ENCODE measurements at places on chromosomes 5 and 9.

DNA sequence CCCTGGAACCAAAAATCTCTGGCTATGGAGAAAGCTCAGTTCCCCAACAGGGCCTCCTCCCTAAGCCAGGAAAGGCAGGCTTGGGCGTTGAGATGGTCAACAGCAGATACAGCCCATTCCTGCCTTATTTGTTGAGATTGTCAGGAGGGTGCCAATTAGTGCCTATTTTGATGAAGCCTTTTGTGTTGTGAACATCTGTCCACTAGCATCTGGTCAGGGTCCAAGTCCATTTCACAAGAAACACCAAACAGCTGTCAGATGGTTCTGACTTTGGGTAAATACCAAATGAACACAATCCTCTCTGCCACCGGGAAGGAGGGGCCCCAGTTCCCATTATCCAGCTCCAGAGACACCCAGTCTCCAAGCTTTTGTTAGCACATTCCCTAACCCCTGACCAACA lies 19.9 kb downstream of the SEMA6A start:
- DNase-seq: no peak

DNA sequence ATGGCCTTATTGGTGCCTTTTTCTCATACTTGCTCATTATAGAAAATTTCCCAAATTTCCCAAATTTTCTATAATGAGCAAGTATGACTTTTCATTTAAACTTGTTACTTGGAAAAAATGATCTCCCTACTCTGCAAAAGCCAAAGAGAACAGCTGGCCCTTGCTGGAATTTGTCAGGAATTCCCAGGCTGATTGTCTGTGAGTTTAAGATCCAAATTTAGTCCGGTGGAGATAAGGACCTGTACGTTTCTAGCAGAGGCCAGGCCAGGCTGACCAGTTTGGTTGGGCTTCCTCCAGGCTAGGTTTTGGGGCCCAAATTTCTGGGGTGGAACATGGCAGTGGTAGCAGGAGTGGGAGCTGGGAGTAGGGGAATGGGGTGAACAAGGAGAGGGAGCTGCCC lies 51.9 kb downstream of the NEURL1B start:
- DNase-seq: no peak

GRCh38 chr5:82894716-82895115 lies 182.5 kb downstream of the TMEM167A start:
- DNase-seq: no peak

- no peak for DNase-seq
Measured at GRCh38 chr9:86764671-86765343, 182.5 kb downstream of the GAS1 start.

- DNase-seq: no peak
Measured at GRCh38 chr5:115661101-115661500, 35.3 kb upstream of the TMED7 start.

DNA sequence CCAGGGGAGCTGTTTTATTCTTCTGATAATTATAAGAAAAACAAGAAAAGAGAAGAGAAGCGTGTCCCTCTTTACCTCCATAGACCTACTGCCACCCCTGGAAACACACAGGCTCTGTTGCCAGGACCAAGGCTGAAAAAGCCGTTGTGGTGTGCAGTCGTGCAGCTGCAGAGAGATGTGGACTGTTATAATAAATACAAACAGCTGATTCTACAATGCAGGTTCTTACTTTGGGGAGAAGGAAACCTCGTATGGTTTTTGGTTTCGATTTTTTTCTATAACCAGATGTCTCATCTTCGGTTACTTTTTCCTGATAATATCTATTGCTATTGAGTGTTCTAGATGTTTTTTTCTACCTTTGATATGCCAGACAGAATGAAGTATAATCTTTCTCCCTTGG lies 28.1 kb downstream of the FYB1 start:
- DNase-seq: peak; percentile 71

DNA sequence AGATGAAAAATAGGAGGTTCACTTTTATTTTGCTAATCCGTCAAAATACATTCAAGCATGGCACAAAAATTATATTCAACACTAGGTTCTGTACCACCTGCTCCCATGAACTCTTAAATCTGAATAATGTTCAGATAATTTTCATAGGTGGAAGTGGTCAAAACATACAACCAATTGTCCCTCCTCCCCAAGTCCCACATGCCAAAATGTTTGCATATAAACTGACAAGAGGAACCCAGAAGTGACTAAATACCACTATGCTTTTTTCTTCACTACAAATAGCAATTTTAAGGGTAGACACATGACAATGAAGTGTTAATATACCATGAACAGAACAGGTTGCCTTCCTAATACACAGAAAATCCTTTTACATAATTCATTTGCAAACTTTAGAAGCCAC lies 3.7 kb downstream of the HNRNPA0 start:
- DNase-seq: no peak

GRCh38 chr9:116467740-116468351 lies 219.3 kb upstream of the TRIM32 start:
- DNase-seq: no peak

GRCh38 chr9:106960258-106960657 lies 97.3 kb downstream of the ZNF462 start:
- no peak for DNase-seq
